Testis (tissue), 5 donors: ENCODE measurements at places on chromosomes 5 and 9.

DNA sequence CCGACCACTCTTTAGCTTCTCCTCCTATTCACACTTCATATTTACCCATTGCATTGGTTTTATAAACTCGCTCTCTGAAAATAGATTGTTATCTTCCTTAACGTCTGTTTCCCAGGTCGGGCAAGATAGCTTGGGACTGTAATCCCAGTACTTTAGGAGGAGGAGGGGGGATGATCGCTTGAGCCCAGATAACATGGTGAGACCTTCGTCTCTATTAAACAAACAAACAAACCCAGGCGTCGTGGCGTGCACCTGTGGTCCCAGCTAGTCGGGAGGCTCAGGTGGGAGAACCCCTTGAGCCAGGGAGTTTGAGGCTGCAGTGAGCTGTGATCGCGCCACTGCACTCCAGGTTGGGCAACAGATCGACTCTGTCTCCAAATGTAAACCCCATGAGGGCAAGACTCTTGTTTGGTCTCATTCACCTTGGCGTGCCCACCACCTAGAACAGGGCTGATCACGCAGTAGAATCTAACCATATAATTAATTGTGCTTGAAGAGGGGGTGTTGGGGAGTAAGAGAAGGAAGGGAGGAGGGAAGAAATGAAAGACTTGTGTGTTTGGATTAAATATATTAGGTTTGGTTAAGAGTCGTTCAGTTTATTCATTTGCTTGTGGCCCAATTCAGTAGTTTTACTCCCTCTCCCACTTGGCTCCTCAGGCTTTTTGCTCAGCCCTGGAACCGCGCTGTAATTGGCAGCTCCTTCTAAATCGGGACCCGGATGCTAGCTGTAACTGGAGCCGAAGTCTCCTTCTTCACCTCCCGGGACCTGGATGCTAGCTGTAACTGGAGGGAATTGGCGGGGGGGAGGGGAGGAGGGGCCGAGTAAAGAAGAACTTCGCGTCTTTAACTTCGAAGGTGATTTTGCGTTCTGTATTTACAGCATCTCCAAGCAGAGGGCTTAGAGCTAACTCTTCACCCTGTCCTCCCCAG is 24.9 kb downstream of the CDKN2A start:
- DNase-seq: no peak

DNA sequence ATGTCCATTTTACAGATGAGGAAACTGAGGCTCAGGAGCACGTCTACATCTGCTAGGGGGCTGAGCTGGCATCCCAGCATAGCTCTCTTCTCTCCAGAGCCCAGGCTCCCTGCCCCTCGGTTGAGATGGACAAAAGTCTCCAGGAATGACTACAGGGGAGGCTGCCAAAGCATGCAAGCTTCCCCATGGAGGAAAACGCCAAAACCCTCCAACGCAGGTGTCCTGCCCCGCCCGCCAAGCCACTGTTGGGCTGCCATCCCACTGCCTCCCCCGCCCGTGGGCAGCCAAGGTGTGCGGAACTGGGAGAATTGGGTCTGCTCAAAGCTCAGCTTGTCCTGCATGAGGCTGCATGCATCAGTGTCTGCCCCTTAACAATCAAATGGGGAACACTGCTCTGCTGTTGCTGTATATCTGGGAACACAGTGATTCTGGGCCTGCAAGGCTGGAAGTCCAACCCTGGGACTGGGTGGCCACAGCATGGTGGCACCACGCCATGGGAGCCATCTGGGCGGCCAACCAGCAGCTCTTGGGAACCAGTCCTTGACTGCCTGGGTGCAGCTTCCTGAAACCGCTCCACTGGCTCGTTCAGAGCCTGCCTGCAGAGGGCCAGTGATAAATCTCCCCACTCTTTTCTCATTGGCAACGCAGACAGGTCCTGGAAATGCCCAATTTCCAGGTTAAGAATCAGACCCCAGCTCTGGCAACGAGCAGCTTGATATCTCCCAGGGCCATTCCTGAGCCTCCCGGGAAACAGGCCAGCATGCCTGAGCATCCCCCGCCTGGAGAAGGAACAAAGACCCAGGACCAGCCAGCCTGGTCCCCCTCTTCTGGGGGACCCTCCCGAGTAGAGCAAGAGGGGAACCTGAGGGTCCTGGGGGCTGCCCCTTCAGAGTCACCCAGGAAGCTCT is 3.5 kb downstream of the RALGDS start:
- DNase-seq: peak; percentile 64

DNA sequence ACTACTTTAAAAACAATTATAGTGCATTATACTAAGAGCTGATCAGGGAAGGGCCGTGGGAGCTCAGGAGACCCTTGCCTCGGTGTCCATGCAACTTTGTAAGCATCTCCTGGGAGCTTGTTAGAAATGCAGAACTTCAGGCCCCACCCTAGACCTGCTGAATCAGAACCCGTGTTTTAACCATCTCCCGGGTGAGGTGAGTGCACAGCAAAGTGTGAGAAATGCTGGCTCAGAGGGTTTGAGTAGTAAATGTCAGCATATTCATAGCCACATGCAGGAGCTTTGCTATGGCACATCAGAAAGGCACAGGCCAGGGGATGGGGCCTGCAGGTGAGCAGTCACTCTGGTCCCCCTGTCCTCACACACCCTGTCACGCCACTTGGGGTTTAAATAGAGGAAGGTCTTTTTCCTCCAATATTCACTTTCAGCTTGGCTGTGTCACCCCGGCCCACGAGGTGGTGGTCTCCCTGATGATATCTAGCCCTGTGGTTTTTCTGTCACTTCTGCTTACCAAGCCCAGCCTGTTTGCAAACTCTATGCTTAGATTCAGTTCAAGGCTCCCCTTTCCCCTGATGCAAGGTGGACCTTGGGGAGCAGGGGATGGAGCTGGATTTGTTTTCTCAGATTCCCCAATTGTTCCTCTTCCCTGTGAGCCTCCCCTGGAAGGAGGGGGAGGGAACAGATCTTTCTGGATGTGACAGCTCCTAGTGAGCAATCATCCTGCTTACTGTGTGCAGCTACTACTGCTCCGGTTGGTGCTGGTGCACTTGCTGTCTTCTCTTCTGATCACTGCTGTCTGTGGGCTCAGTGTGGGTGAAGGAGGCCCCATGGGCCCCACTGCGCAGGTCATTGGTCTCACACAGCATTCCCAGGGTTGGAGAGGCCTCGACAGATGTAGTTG is 51.8 kb upstream of the TGFBR1 start:
- no peak for DNase-seq

GRCh38 chr5:50798002-50798401 is 131.6 kb downstream of the PARP8 start:
- DNase-seq: no peak

GRCh38 chr9:1875251-1875851 is 139.8 kb upstream of the SMARCA2 start:
- DNase-seq: no peak

GRCh38 chr9:36407122-36407723 is 7.2 kb upstream of the RNF38 start:
- DNase-seq: peak; percentile 72

DNA sequence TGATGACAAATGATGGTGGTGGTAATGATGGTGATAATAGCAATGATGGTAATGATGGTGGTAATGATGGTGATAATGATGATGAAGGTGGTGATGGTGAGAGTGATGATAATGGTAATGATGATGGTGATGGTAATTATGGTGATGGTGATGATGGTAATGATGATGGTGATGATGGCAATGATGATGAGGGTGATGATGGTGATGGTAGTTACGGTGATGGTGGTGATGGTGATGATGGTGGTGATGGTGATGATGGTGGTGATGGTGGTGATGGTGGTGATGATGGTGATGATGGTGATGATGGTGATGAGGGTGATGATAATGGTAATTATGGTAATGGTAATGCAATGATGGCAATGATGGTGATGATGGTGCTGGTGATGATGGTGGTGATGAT is 91.1 kb downstream of the DAP start:
- DNase-seq: no peak

- no peak for DNase-seq
These were observed 33.1 kb downstream of the BOD1 start for GRCh38 chr5:173583346-173583745.

- no peak for DNase-seq
These were observed 10.9 kb downstream of the ZNF169 start for GRCh38 chr9:94270009-94270408.

GRCh38 chr5:171162165-171162564 is 146.9 kb upstream of the TLX3 start:
- no peak for DNase-seq

- no peak for DNase-seq
These were observed 18.6 kb upstream of the TARS1 start for GRCh38 chr5:33422191-33422590.

GRCh38 chr5:133497608-133498348 is 114.6 kb downstream of the FSTL4 start:
- no peak for DNase-seq

GRCh38 chr9:92180669-92181181 is 65.5 kb upstream of the SPTLC1 start:
- no peak for DNase-seq

DNA sequence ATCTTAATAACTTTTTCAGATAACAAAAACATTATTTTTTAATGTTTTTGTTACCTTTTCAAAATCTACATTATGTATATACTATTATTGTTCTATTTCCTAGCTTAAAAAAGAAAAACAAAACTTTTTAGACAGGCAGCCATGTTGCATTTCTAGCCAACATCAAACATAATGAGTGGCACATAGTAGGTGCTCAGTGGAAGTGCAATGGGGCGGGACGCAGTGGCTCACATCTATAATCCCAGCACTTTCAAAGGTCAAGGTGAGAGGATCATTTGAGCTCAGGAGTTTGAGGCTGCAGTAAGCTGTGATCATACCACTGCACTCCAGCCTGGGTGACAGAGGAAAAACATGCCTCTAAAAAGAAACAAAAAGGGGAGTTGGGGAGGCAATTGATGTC is 68.4 kb downstream of the MED27 start:
- no peak for DNase-seq

GRCh38 chr5:68652534-68652965 is 437.0 kb downstream of the PIK3R1 start:
- no peak for DNase-seq

GRCh38 chr5:175718401-175719108 is 60.7 kb downstream of the HRH2 start:
- DNase-seq: peak; percentile 84

- DNase-seq: no peak
These were observed 56.1 kb upstream of the HSPA9 start for GRCh38 chr5:138631096-138631928.

DNA sequence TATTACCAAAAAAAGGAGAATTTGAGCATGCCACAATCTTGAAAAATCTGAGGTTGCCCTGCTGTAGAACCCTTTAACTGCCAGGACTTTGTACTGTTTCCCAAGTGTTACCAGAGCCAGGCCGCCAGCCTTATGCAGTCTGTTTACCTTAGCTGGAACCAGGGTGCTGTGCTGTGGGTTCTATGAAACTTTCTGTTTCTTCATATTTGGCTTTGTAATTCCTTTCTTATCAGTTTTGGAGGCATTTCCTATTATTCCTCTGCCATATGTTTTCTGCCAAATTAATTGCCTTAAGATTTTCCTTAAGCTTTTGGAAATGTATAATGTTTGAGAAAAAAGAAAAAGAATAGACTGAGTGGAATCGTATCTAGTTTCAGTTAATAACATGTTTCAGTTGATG is 2.1 kb downstream of the S1PR3 start:
- DNase-seq: no peak

- DNase-seq: no peak
These were observed 213.9 kb downstream of the TMEM167A start for GRCh38 chr5:82863266-82863665.

GRCh38 chr5:69257577-69257976 is 22.9 kb downstream of the CDK7 start:
- DNase-seq: no peak

DNA sequence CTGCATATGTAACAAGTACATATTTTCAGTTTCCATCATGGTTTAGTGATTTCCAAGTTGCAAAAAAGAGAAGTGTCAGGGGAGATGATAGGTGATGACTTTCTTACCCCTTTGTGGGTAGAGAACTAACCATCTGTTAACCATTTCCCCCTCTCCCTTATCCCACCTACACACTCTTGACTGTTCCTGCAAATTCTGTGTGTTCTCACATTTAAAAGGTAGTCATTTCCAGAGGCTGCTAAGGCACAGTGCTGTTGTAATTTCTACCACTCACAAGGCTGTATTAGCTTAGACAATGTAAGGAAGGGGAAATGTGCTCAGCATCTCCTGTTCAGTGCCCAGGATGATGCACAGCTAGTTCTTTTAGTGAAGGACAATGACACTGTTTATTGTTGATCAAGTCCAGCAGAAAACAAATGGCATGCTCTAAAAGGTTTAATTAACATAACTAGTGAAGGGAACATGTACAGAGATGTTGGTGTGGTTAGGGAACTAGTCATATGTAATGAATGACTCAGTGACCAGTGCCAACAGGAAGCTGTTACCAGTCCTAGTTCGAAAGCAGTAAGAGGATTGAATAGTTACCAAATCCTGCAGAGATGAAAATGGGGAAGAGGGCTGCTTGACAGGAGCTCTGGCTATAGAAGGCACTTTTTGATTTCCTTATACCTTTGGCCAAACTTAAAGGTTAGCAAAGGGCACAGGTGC is 165.1 kb downstream of the PLK2 start:
- no peak for DNase-seq

- DNase-seq: no peak
These were observed 370.4 kb downstream of the IRX2 start for GRCh38 chr5:2381070-2381469.

DNA sequence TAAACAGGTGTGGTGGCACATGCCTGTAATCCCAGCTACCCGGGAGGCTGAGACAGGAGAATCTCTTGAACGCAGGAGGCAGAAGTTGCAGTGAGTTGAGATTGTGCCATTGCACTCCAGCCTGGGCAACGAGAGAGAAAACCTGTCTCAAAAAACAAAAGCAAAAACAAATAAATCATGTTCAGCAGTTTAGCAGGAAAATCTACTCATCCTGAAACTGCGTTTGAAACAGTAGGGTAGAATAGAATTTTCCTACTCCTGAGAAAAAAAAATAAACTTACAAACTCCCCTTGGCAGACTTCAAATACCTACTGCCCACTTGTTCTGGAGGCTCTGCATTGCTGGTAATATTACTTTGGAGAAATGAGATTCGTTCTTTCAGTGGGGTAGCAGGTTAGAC is 367.7 kb downstream of the GADD45G start:
- no peak for DNase-seq

GRCh38 chr5:159913501-159913900 is 2.8 kb upstream of the ADRA1B start:
- no peak for DNase-seq

GRCh38 chr5:149221326-149221725 is 50.3 kb upstream of the AFAP1L1 start:
- DNase-seq: no peak

DNA sequence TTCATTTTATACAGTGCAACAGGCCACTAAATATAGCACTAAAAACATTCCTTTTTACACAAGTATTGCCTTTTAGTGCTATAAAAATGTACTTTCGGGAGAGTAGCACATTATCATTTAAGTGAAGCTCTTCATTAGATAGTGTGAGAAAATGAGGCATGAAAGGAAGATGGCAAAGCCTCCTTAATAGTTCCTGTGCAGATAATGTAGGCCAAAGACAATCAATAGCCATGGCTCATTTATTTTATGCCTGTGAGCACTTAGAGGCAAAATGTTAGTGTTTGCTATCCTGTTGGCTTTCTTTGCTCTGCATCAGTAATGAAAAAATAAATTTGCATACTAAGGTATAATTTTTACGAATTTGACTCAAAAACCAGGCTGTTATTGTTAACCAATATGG is 929.5 kb upstream of the C9orf72 start:
- no peak for DNase-seq
